ENCODE measurements at places on chromosomes 11 and 22.

DNA sequence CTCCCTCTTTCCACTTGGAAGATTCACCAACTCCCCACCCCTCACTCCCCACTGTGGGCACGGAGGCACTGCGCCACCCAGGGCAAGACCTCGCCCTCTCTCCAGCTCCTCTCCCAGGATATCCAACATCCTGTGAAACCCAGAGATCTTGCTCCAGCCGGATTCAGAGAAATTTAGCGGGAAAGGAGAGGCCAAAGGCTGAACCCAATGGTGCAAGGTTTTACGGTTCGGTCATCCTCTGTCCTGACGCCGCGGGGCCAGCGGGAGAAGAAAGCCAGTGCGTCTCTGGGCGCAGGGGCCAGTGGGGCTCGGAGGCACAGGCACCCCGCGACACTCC lies 397 bp upstream of the CD44 start:
- DNase-seq = no peak

- peak; percentile 18 for DNase-seq
Observed at GRCh38 chr11:2331404-2331803, 29.6 kb downstream of the TSPAN32 start.

- no peak for DNase-seq
Observed at GRCh38 chr22:36911887-36912661, 1.4 kb upstream of the CSF2RB start.

DNA sequence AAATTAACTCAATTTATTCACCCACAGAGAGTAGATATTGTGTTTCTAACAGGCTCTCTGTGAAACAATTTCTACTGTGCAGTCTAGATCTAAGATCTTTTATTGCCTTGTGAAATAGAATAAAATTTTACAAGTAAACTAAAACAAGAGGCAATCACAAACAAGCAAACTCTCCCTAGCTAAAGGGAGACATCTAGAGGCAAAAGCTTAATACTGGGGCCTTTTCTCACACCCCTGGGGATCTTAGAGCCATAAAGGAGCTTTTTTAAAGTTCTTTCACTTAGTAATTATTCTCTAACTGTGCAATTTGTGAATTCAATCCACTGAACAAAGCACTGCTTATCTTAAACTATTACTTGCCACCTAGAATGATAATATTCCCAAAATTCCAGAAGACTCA lies 19.7 kb downstream of the ALG9 start:
- no peak for DNase-seq
